Lung microvascular endothelial cell (primary cell): ENCODE measurements at places on chromosomes 5 and 9. TPM values are rescaled to one million over a fixed set of nuclear protein-coding genes. Genes with fewer than 3 reads are reported as not detected.
A peak's percentile ranks its signal among the peaks of the same experiment; 100 is the strongest.

Gene TNFSF15
- total RNA-seq: 0.87 and 2.6 TPM in 2 replicates

Gene C9orf153
- under 0.01 TPM in 1 of 2 replicates, not detected in the other for total RNA-seq

Gene HNRNPK
- 486 and 583 TPM in 2 replicates for total RNA-seq

Gene PCDHB5
- 0.87 and 1.8 TPM in 2 replicates for total RNA-seq

Gene NMUR2
- not detected in 2 replicates for total RNA-seq

Gene NR2F1-AS1
- total RNA-seq: 16.1 and 29.8 TPM in 2 replicates

Gene PFN3
- total RNA-seq: not detected in 2 replicates

Gene PPWD1
- 23.1 and 39.3 TPM in 2 replicates for total RNA-seq

Gene C9orf72
- total RNA-seq: 5.2 and 7.5 TPM in 2 replicates

Gene MARCOL
- not detected in 2 replicates for total RNA-seq

Gene KLF9
- total RNA-seq: 13.3 and 23.2 TPM in 2 replicates

Gene NXNL2
- under 0.01 and 0.79 TPM in 2 replicates for total RNA-seq

Gene PCBD2
- total RNA-seq: 3.1 and 3.6 TPM in 2 replicates

Gene DMGDH
- 0.22 and 0.40 TPM in 2 replicates for total RNA-seq

GRCh38 chr5:109078448-109078847 is 330.8 kb downstream of the FER start:
- DNase-seq: no peak

DNA sequence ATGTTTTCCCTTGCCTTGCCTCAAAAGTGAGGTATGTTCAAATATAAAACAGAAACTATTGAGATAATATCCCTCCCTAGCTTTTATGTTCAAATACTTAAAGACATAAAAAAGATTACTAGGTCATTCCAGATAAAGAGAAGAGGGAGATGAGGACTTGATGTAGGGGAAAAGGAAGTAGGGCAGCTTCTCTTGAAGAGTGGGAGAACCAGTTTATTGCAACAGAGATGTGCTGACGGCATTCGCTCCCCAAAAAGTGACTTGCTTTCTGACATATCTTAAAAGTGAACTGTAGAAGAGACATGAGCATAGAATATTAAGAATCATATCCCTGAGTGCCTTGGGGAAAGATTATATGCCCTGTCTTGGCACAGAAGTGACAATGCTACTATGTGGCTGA is 330.2 kb upstream of the NREP start:
- DNase-seq: no peak

- peak; percentile 9 for DNase-seq
These were observed 134.1 kb downstream of the NUDT12 start for GRCh38 chr5:103428411-103428871.

- no peak for DNase-seq
These were observed 57.0 kb upstream of the SAP30L start for GRCh38 chr5:154388842-154389241.

DNA sequence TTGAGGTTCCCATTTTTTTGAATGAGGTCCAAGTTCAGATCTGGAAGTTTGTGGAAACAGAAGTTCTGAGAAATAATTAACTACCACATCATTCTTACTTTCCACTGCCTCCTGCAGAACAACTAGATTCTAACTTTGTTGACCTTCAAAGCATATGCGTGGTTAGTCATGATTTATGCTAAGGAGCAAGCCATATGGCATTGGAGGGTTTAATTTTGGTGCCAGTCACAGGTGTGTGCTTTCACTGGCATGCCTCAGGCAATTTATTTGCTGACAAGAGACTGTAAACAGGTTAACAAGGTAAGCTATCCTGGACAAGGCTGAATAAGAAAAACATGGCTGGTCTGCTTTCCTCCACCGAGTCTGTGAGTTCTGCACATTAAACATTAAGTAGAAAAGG is 31.5 kb downstream of the HMHB1 start:
- no peak for DNase-seq

DNA sequence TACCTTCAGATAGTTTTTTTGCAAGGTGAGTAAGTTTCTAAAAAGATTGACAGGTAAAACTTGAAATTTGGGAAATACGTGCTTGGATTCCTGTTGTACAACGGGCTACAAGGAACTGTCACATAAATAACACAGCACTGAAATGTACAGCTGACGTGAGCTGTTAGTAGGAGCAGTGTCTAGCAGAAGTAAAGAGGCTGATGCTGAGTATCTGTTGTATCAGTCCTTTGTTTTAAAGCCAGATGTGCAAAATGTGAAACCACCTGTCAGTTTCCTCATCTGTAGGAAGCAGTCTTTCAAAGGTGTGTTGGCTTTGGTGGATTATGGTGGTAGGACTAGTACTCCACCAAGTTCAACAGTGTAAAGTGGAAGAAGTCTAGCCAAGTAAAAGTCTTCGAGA is 122.3 kb downstream of the EFNA5 start:
- DNase-seq: no peak

DNA sequence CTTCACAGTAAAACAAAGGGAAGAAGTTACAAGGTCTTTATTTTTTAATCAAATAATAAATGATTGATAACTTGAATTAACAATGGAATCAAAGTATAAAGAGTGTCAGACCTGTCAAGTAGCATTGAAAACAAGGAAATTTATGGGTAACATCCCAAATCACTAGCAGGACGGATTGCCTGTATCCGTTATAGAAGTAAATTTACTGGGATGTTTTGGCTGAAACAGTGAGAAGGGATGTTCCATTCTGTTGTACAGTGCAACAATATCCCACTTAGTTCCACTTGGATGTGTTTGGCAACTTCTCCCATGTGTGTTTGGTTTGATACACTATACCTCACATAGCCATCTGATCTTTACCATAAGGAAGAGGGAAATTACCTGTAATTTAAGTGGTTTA is 421.0 kb upstream of the CHD1 start:
- no peak for DNase-seq

DNA sequence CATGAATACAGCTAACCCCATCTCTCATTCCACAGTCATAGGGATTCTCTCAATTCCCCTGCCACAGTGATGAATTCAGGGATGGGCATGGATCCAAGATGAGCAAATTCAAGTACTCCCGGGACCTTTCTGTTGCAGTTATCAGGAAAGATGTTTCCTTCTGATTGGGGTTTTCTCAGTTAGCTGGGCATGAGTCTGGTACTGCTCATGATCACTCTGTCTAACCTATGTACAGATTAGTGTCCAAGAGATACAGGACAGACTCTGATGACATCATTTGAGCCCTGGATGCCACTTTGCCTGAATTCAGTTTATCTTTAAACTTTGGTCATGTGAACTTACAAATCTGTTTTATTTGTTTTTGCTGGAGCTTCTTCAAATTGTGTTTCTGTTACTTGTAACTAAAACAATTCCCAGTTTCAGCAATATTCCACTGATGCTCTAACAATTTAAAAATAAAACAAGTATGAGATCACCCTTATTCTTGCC is 257.7 kb upstream of the KLF9 start:
- DNase-seq: peak; percentile 92

DNA sequence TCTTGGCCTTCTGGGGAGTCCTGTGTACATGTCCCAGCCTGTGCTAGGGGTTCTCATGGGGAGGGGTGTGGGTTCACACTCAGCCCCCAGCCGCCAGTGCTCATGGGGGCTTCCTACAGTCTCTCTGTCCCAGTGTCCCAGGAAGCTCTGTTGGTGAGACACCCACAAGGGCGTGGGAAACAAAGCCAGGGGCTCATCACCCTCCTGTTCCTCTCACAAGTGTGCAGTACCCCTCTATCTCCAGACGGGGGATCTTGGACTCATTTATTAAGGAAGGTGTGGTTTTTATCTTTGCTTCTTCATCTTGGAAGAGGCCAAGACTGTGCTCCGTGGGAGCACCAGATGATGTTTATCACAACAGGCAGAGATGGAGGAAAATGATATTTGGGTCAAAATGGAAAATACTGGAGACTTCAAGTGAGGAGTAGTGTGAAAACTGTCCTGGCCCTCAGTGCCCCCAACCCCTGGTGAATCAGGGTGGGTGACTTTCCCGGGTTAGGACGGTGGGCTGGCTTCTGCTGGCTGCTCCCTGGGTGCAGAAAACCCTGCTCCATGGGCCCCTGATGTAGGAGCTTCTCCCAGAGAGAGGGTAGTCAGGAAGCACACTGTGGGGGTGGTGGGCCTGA is 15.2 kb downstream of the TMEM171 start:
- DNase-seq: peak; percentile 22

GRCh38 chr5:9251379-9251980 is 294.4 kb downstream of the SEMA5A start:
- DNase-seq: no peak

DNA sequence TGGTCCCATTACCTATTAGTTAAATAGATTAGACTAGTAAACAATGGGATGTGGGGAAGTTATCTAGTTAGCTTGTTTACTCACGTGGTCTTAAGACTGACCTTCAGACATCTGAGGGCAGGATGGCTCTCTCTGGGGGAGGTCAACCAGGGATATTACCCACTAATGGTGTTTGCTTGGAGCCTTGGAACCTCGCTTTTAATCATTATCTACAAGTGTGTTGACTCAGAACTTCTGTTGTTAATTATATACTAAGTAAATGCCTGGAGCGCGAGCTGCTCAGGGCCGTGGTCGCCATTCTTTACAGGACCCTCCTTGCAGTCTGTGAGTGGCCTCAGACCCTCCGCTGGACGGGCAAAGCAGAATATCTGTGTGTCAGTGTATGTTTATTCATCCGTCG is 48.5 kb upstream of the ZNF354A start:
- no peak for DNase-seq

- no peak for DNase-seq
These were observed 64.9 kb downstream of the ZNF354C start for GRCh38 chr5:179124853-179125788.

DNA sequence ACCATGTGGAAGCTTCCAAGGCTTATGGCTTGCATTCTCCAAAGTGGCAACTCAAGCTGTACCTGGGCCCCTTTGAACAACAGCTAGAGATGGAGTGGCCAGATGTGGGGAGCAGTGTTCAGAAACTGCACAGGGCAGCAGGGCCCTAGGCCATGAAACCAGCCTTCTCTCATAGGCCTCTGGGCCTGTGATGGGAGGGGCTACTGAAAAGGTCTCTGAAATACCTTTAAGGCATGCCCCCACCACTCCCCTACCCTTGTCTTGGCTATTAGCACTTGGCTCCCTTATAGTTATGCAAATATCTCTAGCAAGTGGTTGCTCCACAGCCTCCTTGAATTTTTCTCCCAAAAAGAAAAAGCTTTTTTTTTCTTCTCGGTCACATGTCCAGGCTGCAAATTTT is 1014.6 kb downstream of the DTWD2 start:
- DNase-seq: no peak

DNA sequence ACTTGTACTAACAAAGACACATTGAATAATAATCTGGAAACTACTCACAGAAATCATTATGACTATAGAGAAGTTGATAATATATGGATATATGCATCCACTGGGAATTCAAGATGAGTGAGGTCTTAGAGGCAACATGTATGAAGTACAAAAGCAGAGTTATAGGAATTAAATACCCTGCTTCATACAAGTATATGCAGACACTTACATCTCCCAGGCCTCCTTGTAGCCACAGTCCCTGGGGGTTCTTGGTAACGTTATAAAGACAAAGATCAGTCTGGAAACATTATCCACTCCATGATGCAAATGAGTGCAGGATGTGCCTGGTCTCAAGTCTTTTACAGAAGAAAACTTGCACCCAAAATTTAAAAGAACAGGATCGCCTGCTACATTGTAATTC is 92.4 kb upstream of the ANXA1 start:
- DNase-seq: no peak

DNA sequence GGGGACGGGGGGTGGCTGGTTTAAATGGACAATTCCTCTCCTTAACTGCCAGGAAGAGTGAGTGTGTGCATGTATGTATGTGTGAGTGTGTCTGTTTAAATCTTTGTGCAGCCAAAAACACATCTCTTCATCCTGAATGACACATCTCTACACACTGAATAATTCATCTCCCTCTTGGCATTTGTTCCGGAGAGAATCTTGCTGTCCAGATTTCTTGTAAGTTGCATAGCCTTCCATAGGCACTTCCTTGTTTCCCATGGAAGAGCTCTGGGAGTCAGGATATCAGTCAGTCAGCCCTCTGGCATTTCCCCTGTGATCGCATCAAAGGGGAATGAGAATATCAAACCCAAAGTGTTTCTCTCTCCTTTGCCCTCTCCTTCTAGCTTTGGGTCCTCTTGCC is 74.7 kb downstream of the WWC1 start:
- peak; percentile 62 for DNase-seq

GRCh38 chr9:37239224-37239859 is 119.0 kb downstream of the ZCCHC7 start:
- DNase-seq: no peak

DNA sequence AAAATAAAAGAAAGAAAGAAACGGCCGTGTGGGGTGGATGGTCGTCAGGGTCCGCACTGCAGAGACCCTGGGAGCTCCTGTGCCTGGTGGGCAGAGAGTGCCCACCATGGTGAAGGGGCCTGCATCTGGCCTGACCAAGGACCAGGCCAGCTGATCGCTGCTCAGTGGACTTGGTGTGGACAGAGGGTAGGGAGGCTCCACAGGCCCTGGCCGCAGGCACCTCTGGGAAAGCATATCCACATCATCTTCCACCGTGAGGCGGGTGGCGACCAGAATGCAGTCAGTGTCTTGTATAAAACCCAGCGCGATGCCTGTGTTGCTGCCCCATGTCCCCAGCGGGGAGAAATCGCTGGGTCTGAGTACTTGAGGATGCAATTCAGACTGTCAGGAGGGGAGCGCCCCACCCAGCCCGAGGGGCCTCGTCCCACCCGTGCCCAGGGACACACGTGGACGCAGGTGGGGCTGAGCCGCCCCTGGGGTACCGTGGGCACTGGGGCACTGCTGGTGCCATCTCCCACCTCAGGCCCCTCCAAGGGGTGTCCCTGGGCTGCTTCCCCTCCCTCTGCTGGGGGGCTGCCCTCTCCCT is 27.8 kb upstream of the SLC6A19 start:
- DNase-seq: no peak

DNA sequence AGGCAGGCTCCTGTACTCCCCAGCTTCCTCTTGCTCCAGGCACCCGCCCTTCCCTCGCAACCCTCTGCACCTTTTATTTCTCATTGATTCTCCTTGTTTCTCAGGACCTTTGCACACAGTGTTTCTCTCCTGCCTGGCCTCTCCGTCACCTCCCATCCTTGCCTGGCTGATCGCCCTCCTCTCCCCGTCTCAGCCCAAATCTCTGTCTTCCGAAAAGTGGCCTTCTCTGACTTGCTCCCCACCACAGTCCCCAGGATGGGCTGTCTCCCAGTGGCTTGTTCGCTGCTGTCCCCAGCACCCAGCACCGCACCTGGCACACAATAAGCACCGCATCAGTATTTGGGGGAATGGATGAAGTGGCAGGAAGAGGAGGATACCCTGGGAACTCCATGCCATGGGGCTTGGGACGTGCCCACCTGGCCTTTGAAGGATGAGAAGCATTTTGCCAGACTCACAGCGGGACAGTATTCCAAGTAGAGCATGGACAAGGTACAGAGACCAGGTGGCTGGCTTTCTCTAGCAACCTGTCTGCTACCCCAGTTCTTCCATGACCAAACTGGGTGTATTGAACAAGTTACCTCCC is 62.5 kb downstream of the LMX1B start:
- no peak for DNase-seq

DNA sequence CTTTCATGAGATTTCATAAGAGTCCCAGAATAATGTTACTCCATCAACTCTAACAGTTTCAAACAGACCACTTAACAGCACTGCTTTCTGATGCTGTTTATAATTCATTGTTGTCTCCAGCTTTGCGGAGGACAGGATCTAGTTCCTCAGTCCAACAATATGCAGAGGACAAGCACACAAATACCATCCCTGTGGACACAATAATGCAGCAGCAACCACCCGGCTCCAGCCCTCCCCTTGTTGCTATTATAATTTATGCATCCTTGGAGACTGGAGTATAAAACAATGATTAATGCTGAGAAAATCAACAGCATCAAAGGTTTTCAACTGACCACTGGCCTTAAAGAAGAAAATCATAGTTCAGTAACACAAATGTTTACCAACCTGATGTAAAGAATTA is 108.3 kb downstream of the DENND1A start:
- DNase-seq: no peak

GRCh38 chr5:116421080-116421629 is 153.5 kb downstream of the SEMA6A start:
- no peak for DNase-seq
